Fibroblast of the aortic adventitia (primary cell): ENCODE measurements at places on chromosomes 2 and 18. TPM values are rescaled to one million over a fixed set of nuclear protein-coding genes. Genes with fewer than 3 reads are reported as not detected.

TRIM54 gene
- total RNA-seq, result not detected in 2 replicates

SMYD1 gene
- total RNA-seq, result not detected in 2 replicates

DSC3 gene
- 0.09 and 12.1 TPM in 2 replicates for total RNA-seq

NAT8 gene
- not detected in 2 replicates for total RNA-seq

ARL6IP6 gene
- total RNA-seq, result 13.6 and 40.3 TPM in 2 replicates

POTEI gene
- not detected in 2 replicates for total RNA-seq

SPR gene
- total RNA-seq, result 14.3 and 58.3 TPM in 2 replicates

PLCL1 gene
- 12.4 and 17.7 TPM in 2 replicates for total RNA-seq

REG1B gene
- not detected in 2 replicates for total RNA-seq

MBD5 gene
- 41.4 and 47.0 TPM in 2 replicates for total RNA-seq

CRYBA2 gene
- not detected in 2 replicates for total RNA-seq

SERPINB12 gene
- not detected in 2 replicates for total RNA-seq

DYSF gene
- total RNA-seq, result 0.18 and 1.2 TPM in 2 replicates

GPR45 gene
- not detected in 2 replicates for total RNA-seq

HOXD4 gene
- 1.1 TPM in 1 of 2 replicates, not detected in the other for total RNA-seq

MYOM1 gene
- 0.90 and 7.5 TPM in 2 replicates for total RNA-seq

TGFA gene
- not detected in 2 replicates for total RNA-seq

SCTR gene
- total RNA-seq, result not detected in 2 replicates

MEP1B gene
- not detected in 2 replicates for total RNA-seq

G6PC2 gene
- not detected in 2 replicates for total RNA-seq

ALKAL2 gene
- total RNA-seq, result 1.3 TPM in 1 of 2 replicates, not detected in the other

ANKRD30B gene
- 0.36 and 2.7 TPM in 2 replicates for total RNA-seq

EMILIN1 gene
- total RNA-seq, result 81.3 and 153 TPM in 2 replicates

RAPGEF4 gene
- 1.3 and 54.4 TPM in 2 replicates for total RNA-seq

ZNF892 gene
- total RNA-seq, result 4.9 and 7.3 TPM in 2 replicates

KCNK3 gene
- total RNA-seq, result 2.3 TPM in 1 of 2 replicates, not detected in the other

CCL20 gene
- total RNA-seq, result not detected in 2 replicates

BMP10 gene
- not detected in 2 replicates for total RNA-seq

RAD51AP2 gene
- 0.09 TPM in 1 of 2 replicates, not detected in the other for total RNA-seq

MRPS5 gene
- total RNA-seq, result 30.4 and 132 TPM in 2 replicates

GALNT3 gene
- total RNA-seq, result 0.49 and 3.1 TPM in 2 replicates

CFAP65 gene
- total RNA-seq, result not detected in 2 replicates

CCDC102B gene
- total RNA-seq, result 3.1 and 27.8 TPM in 2 replicates

OSGEPL1 gene
- 3.3 and 14.3 TPM in 2 replicates for total RNA-seq

CSRNP3 gene
- total RNA-seq, result 2.3 and 3.4 TPM in 2 replicates

PLA2R1 gene
- total RNA-seq, result 25.0 and 27.0 TPM in 2 replicates

KIF1A gene
- total RNA-seq, result under 0.01 TPM in 1 of 2 replicates, not detected in the other

RNF152 gene
- total RNA-seq, result 7.3 and 12.8 TPM in 2 replicates

PTGR3 gene
- total RNA-seq, result 14.2 and 43.3 TPM in 2 replicates

KYNU gene
- under 0.01 and 1.3 TPM in 2 replicates for total RNA-seq
